ENCODE measurements at places on chromosomes 6 and 20.

DNA sequence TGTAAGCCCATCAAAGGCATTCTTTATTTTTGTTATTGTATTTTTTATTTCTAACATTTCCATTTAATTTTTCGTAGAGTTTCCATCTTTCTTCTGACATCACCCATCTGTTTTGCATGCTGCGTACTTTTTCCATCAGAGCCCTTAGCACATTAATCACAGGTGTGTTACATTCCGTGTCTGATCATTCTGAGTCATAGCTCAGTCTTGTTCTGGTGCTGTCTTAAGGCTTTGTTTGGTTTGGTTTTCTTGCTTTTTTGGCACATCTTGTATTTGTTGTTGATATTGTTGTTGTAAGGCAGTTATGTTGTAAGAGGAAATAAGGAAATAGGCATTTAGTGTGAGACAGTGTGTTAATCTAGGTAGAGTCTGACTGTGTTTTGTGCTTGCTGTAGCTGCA lies 214.6 kb upstream of the CDH4 start:
- DNase-seq = no peak

- no peak for DNase-seq
Observed at GRCh38 chr6:87220997-87221396, 65.6 kb downstream of the ZNF292 start.

GRCh38 chr6:146224988-146225387 lies 196.1 kb downstream of the GRM1 start:
- DNase-seq = no peak

DNA sequence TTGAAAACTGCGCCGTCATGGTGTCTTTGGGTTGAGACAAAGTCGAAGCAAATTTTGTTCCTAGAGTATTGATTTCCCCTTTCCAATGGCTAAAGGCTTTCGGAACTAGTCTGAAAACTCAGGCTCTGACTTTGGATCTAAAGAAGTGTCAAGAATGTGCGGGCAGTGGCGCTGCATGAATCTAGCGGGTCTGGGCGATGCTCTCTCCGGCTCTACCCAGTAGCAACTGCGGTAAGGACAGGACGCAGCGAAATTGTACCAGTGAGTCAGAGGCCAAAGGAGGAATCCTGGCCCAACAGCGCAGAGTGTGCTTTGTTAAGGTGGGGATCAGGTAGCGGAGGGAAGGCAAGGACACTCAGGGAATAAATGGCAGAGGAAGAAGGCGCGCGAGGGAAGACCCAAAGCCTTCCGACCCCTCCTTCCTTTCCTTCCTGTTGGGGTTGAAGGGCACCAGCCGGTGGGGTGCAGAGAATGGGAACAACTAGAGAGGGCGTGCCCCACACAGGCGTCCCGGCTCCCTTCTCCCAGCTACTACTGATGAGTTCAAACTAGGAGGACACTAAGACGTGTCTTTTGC lies 32.1 kb downstream of the HLA-F start:
- DNase-seq = no peak

GRCh38 chr20:44412402-44413144 lies 57.1 kb downstream of the HNF4A start:
- no peak for DNase-seq

- DNase-seq = no peak
Observed at GRCh38 chr6:144346719-144347447, 61.7 kb downstream of the UTRN start.

DNA sequence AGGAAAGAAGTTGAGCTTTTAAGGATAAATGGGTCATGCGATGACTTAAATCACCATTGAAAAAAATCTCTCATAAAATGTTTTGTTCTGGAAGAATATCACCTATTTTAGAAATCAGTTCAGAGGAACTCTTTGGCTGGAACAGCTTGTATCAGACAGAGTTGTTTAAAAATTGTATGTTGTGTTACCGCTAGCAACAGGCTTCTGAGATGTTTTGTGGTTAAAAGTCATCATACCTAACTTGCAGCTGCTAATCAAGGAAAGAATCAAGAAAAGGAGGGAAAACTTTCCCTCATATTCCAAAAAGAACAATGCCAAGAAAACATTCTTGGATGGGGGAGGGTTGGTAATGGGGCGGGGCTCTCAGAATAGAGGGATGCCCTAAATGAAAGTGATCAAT lies 220.7 kb upstream of the CITED2 start:
- no peak for DNase-seq

GRCh38 chr6:1403851-1404712 lies 14.7 kb downstream of the FOXF2 start:
- DNase-seq = no peak

DNA sequence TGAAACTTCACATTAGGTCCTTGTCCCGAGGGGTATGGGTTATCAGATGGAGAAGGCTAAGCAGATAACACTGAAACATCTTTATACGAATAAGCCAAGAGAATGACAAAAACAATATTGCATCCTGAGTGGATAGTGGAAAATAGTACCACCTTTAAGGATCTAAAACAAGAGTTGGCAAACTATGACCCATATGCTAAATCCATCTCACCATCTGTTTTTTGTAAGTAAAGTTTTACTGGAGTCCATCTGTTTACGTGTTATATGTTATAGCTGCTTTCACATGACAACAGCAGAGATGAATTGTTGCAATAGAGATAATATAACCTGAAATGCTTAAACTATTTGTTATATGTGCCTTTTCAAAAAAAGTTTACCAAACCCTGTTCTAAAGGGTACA lies 76.1 kb upstream of the TRDN start:
- no peak for DNase-seq

DNA sequence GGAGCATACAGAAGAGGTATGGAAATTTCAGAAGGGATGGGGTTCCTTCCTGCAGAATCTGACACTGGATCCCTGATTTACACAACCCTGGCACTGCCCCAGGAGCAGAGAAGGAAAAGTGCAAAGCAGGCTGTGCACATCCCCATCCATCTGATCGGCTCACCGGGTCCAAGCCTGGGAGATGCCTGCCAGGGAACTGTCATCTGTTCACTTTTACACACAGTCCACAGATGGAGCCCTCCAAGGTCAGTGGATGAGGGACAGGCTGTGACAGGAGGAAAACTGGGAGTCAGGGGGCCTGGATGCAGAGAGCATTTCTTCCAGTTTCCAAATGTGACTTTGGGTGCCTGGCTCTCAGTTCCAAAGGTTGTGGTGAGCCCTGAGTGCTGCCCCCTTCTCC lies 11.0 kb upstream of the SYNDIG1 start:
- no peak for DNase-seq
